Hypothalamus (tissue), 51 donors: ENCODE measurements at places on chromosomes 13 and 19.
A peak's percentile ranks its signal among the peaks of the same experiment; 100 is the strongest.

DNA sequence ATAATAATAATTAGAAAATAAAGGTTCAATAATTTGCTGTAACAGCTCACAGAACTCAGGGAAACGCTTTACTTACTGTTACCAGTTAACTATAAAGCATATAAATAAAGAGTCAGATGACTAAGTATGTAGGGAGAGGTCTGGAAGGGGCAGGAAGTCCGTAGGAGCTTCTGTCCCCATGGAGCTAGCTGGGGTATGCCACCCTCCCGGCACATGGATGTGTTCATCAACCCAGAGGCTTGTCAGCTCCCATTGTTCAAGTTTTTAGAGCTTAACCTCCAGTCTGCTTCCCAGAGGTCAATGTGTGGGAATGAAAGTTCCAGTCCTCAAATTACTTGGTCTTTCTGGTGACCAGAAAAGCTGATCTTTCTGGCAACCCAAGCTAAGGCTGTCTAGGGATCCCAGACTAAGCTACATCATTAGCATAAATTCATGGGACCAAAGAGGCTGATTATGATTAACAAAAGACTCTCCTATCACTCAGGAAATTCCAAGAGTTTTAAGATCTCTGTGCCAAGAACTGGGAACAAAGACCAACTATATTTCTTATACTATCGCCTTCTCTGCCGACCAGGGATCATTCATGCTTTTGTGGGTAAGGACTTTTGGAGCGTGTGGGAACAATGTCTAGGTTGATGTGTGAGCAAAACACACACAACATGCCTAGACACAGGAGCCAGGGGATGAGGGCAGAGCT lies 31.7 kb upstream of the ZNF507 start:
- DNase-seq: no peak

DNA sequence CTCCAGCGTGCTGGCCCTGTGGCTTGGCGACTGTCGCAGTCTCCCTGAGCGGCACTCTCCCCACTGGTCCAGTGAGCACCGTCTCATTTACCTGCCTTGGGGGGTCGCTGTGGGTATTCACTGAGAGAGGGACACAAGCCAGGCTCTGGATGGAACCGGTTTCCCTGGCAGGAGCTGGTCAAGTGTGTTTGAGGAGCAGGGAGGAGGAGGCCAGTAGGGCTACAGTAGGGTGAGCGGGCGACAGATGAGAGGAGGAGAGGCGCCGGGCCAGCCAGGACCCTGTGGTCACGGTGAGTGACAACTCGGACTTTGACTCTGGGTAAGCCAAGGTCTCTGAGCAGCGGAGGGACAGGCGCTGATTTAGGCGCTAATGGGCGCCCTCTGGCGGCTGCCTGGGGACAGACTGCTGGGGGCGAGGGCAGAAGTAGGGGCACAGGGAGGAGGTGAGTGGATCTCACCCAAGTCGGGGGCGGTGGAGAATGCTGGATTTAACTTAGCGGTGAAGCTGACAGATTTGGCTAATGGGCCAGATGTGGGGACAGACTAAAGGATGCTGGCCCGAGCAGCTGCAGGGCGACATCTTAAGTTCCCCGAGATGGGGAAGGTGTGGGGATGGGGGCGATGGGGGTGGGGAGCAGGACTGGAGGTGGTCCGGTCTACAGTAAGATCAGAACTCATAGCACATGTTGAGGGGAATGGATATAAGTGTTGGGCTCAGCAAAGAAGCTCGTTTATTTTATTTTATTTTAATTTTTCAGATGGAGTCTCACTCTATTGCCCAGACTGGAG lies 4.7 kb upstream of the PRMT1 start:
- peak; percentile 64 for DNase-seq

- no peak for DNase-seq
These were observed 48.6 kb upstream of the WASF3 start for GRCh38 chr13:26508885-26509284.

DNA sequence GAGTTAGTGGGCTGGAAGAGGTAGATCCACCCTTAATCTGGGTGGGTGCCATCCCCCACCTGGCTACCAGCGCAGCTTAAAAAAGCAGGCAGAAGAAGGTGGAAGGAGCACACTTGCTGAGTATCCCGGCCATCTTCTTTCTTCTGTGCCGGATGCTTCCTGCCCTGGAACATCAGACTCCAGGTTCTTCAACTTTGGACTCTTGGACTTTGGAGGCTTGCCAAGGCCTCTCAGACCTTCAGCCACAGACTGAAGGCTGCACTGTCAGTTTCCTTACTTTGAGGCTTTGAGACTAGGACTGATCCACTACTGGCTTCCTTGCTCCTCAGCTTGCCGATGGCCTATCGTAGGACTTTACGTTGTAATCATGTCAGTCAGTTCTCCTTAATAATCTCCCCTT lies 127.6 kb upstream of the GPC6 start:
- DNase-seq: no peak

DNA sequence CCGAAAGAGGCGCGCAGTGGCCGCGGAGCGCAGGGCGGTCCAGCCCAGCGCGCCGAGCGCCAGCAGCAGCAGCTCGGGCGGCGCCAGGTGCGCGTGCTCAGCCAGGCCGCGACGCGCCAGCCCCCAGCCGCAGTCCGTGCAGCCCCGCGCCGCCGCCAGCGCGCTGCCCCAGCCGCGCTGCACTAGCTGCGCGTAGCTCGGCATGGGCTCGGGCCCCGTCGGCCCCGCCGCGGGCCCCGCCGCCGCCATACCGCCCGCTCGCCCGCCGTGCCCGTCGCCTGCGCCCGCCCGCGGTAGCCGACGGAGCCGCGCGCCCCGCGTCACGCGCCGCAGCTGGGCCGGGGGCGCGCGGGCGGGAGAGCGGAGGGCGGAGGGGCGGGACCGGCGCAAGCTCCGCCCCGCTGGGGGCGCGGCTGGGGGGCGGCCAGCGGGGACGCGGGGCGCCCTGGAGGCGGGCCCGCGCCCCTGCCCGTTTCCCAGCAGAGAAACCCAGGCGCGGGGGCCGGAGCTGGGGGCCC lies at the start of gene CERS1:
Gene CERS1 (minus strand): TSS at position 335 of the 518 bp plus-strand sequence. CDS start 86 bp downstream, at position 249.
- DNase-seq: no peak

GRCh38 chr19:19040417-19040816 lies 7.0 kb downstream of the ARMC6 start:
- DNase-seq: no peak

- DNase-seq: no peak
These were observed 16.9 kb upstream of the GPR18 start for GRCh38 chr13:99275093-99275469.

DNA sequence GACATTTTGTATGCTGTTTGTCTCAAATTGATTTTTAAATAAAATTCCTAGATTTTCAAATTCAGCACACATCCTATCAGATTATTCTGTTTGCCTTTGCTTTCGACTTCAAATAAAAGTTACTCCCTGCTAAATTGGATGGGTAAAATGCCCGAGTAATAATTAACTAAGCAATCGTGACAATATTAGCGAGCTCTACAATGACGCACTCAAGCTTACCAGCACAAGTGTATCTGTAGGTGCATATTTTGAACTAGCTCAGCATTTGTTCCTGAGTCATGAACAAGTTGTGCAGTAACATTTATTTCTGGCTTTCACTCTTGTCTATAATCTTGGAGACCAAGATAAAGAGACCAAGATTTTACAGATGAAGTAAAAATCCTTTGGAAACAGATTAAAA lies 113.4 kb downstream of the UBL3 start:
- no peak for DNase-seq

DNA sequence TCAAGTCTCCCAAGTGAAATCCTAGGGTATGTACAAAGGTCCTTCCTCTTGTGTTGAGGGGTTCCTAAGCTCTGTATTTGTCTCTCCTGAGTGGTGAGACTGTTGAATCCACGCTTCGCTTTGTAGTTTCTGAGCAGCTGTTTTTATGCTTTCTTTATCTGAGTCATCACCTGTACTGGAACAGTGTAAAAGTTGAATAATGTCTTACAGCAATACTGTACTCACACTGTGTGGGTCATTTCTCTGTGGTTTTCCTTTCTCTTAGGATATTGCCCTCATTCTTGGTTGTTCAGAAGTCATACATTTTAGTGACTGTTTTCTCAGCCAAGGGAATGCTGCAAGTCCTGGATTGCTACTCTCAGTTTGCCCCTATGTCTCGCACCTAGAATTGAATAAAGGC lies 1596.6 kb downstream of the SLITRK5 start:
- DNase-seq: no peak

GRCh38 chr13:59568306-59568705 lies 595.4 kb downstream of the DIAPH3 start:
- DNase-seq: no peak

DNA sequence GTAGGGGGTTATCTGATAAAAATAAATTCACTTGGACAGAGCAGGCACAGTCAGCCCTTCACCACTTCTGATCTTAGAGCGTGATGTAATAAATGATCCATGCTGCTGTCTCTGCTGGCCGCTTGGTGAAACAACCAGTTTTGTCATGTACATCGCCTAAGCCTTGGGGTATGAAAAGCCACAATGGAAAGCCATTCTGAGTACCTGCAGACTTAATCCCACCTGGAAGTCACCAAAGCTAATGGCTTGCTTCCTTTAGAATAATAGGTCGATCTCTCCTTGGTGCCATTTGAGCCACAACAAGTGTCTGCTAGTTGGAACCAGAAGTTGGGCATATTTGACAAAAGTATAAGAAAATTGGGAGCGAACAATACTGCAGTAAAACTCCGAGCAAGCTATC lies 1649.7 kb upstream of the SPRY2 start:
- DNase-seq: no peak

DNA sequence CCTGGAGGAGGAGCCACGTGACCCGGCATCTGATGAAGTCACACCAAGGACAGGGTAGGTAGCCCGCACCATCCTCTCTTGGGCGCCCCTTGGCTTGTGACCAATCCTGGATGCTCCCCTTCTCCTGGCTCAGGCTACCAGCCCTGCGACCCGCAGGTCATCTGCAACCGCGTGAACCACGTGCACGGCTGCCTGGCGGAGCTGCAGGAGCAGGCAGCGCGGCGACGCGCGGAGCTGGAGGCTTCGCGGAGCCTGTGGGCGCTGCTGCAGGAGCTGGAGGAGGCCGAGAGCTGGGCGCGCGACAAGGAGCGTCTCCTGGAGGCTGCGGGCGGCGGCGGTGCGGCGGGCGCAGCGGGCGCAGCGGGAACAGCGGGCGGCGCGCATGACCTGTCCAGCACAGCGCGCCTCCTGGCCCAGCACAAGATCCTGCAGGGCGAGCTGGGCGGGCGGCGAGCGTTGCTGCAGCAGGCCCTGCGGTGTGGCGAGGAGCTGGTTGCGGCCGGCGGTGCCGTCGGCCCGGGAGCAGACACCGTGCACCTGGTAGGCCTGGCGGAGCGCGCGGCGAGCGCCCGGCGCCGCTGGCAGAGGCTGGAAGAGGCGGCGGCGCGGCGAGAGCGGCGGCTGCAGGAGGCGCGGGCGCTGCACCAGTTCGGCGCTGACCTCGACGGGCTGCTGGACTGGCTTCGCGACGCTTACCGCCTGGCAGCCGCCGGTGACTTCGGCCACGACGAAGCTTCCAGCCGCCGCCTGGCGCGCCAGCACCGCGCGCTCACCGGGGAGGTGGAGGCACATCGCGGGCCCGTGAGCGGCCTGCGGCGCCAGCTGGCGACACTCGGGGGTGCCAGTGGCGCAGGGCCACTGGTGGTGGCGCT lies 45.9 kb downstream of the SPTBN4 start:
- no peak for DNase-seq

DNA sequence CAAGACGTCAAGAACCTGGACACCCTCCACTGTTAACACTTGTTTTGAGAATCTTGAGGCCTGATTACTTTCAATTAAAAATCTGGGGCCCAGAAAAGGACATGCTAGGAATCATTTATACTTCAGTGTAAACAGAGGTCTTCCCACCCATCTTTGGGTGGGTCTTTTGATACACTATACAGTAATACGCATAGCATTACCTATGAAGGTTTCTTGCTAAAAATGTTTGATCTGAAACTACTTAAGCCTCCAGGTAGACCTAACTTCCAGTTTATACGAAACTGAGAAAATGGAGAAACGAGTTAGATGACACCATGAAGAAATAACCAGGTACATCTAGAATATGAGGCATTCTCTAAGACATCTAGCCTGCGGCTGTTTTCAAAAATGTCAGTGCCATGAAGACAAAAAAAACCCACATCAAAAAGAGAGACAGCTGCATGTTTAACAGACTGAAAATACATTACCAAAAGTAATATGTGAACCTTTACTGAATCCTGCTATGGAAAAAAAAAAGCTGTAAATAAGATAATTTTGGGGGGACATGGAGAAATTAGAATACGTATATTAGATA lies 36.6 kb downstream of the TGDS start:
- no peak for DNase-seq

GRCh38 chr13:105168295-105168694 lies 1367.2 kb downstream of the EFNB2 start:
- DNase-seq: no peak

GRCh38 chr19:15812060-15812722 lies 3.3 kb downstream of the OR10H1 start:
- DNase-seq: no peak

GRCh38 chr13:96636001-96636709 lies 358.1 kb downstream of the OXGR1 start:
- DNase-seq: no peak

DNA sequence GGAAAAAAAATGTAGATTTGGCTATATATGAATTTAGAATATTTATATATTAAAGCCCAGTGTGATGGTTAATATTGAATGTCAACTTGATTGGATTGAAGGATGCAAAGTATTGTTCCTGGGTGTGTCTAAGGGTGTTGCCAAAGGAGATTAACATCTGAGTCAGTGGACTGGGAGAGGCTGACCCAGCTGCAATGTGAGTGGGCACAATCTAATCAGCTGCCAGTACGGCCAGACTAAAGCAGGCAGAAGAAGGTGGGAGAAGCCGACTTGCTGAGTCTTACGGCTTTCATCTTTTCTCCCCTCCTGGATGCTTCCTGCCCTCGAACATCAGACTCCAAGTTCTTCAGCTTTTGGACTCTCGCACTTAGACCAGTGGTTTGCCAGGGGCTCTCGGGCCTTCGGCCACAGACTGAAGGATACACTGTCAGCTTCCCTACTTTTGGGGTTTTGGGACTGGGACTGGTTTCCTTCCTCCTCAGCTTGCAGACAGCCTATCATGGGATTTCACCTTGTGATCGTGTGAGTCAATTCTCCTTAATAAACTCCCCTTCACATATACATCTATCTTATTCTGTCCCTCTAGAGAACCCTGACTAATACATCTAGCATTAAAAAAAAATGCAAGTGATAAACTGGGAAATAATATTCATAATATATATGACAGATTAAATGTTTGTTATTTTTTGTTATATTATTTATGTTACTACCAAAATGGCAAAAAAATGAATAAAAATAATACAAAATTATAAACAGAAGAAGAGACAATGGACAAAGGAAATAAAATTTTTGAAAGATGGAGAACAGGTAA lies 122.4 kb downstream of the DLEU7 start:
- no peak for DNase-seq

DNA sequence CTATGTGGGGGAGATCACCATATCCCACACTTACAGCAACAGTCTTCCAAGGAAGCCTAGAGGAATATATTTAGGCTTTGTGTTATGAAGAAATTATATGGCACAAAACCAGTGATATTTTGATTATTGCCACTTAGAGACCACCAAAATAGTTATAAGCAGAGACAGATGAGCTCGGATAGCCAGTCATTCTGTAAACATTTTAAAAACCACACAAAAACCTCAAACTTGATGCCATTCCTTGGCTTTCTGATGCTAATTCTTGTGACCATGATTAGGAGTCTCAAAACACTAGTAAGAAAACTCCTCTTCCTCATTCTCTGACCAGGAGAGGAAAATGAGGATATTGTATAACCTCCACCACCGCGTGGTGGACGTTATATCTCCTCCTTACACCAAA lies 496.4 kb downstream of the FOXO1 start:
- DNase-seq: no peak

GRCh38 chr13:49367640-49368422 lies 76.0 kb downstream of the CAB39L start:
- DNase-seq: no peak
